ENCODE measurements at places on chromosomes 4 and X.

- no peak for DNase-seq
Measured at GRCh38 chr4:125734504-125734903, 419.7 kb downstream of the FAT4 start.

DNA sequence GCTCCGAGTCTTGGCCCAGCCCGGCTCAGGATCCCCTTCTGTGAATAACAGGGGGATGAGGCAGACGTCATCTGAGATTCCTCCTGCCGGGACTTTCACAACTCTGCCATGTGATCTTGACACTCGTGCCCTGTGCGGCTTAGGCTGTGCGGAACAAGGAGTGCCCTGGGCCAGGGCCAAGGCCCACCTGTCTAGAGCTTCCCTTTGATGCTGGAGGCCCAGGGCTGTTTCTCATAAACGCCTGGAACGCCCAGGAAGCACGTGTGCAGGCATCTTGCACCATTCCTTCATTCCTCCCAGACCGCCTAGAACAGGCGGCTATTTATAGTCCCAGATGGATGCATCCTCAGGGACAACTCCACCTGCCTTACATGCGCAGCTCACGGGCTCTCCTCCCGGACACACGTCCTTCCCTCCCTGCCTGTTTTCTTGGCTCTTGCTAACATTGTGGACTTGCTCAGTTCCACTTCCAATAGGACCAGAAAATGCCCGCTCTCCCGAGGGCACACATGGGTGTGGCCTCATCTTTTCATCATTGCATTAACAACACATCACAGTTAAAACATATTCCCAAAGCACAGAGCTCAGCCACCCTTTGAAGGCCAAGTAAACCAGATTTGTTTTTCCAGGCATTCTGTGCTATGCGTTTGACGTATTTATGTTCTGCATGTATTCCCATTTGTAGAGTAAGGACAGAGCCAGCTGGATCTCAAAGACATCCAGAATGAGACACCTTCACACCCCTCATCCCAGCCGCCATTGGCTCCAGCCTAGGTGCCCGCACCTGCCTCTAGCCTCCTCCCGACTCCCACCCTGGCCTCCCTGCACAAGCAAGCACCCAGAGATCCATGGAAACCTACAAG, 57.2 kb downstream of the ABLIM2 start:
- DNase-seq: no peak

DNA sequence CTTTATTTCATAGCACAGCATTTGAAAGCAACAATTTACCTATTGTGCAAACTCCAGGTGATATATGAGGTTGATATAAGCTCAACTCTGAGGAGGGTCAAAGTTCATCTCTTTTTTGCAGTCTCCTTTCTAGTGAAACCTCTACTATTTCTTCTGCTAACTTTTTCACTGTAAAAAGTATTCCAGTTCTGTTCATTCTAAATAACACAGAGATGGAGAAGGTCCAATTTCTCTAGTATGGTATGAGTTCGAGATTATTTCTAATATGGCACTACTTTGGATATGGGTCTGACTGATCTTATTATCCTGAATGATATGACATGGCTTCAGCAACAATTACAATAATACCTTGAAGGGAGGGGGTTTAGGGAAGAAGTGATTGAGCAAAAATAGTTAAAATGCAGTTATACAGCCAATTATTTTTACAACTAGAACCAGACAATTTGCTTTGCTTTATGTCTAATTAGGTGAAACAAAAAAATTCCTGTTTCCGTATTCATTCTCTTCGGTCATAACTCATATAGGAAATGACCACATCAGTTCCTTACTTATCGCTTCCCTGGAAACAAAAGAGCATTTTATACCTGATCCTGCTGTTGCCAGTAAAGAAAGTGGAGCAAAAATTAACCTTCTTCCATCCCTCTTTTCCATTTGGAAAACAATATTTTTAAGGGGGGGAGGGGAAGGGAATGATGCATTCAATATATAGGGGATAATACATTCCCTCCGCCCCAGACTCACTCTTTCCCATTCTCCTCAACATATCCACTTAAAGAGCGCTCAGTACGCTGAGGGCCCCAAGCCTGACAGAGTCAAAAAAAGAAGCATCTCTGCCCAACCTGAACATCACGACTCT, 1.0 kb downstream of the TBC1D9 start:
- DNase-seq: no peak

DNA sequence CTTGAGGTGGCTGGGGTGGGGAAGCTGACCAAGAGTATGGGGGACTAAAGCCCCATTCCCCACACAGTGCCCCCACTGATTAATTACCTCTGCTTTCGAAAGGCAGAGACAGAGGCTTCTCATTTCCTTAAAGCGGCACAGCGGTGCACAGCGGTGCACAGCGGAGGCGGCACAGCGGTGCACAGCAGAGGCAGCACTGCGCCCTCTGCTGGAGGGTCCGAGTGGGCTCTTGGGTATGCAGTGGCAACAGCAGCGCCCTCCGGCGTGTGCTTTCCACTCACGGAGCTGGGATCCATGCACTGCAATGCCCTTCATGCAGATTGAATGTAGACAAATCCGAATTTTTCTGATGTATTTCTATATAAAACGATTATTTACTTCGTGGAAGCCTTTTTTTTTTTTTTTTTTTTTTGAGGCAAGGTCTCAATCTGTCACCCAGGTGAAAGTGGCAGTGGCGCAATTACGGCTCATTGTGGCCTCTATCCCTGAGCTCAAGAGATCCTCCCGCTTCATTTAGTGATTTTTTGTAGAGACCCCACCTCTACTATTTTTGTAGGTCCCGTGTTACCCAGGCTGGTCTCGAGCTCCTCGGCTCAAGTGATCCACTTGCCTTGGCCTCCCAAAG, 19.7 kb upstream of the PRPS2 start:
- peak; percentile 51 for DNase-seq

DNA sequence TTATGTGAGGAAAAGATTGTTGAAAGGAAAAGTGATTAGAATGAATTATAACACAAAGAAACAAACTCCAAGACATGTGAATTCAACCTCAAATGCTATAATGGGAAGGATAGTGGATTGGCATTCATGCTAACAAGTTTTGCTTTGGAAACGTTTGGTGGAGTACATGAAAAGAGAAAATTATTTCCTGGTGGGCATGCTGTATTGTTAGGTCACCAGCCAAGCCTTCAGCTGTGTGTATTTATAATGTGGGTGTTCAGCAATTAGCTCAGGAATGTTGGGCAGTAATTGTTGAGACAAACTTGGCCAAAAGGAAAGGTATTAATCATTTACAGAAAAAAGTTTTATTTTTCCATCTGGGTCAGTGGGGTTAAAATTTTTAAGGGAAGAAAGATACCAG, 198.9 kb upstream of the ARSJ start:
- no peak for DNase-seq

GRCh38 chr4:7003879-7004240, 39.3 kb upstream of the TADA2B start:
- DNase-seq: no peak

DNA sequence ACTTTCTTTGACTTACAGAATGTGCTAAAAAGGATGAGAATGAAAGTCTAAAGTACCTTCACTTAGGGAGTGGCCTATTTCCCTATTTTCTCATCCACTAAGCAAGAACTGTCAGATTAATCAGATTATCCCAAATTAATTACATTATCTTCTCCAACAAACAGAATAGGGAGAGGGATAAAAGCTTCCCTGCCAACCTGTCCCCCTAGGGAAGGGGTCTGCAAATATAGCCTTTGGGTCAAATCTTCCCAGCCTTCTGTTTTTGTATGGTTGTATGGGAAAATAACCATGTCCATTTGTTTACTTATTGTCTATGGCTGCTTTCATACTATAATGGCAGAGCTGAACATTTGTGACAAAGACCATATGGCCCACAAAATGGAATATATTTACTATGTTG, 57.1 kb upstream of the USP38 start:
- no peak for DNase-seq

GRCh38 chr4:177322881-177323280, 13.2 kb downstream of the NEIL3 start:
- DNase-seq: no peak

DNA sequence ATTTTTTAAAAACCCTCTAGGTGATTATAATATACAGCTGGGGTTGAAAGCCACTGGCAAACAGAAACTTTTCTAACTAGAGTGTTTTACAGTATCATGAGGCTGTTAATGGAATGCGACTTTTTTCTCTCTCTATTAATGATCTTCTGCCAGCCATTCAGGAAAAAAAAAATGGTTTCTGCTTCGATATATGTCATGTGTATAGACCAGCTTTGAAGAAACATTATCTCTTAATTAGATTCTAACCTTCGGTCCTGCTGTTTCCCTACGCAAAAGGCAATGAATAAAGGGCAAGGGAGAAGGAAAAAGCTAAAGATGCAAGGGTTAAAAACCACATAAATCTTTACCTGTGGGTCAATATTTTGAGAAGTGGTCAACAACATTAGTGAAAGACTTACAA, 1662.1 kb upstream of the TENM3 start:
- DNase-seq: no peak

DNA sequence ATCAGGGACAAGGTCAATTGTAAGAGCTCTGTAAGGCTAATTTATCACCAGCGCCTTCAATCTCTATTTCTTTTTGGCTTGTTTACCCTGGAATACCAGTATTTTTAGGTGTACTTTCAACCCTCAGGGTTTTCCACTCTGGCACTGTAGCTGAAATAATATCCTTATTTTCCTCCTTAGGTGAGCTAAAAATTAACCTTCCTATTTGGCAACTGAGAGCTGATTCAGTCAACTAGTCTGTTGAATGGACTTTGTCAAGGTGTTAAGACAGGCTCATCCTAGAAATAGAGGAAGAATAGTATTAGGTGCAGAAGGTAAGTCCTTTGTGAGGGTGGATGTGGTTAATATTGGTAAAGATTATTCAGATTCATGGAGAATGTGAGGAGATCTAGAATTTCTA, 101.3 kb upstream of the BANK1 start:
- DNase-seq: no peak

- peak; percentile 84 for DNase-seq
Measured at GRCh38 chrX:281166-281999, at the start of gene PLCXD1. Gene PLCXD1 (plus strand): TSS chrX:281381. CDS start chrX:284188, 2,807 bp downstream.

DNA sequence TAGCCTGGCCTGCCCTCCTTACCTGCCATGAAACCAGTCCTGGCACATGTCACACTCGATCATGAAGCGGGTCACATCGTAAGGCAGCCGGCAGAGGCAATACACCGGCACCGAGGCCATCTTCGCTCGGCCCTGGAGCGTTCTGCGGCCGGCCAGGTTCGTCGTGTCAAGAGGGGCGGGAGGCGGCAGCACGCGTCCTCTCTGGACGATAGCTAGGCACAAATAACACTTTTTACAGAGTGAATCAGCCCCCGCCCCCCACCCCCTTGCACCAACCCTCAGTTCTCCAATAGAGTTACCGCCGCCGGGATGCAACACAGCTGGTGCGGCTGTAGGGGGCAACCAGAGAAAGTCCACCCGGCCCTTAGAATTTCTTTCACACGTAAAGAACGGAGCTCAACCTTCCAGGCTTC, 1.7 kb downstream of the PHF8 start:
- DNase-seq: peak; percentile 86

DNA sequence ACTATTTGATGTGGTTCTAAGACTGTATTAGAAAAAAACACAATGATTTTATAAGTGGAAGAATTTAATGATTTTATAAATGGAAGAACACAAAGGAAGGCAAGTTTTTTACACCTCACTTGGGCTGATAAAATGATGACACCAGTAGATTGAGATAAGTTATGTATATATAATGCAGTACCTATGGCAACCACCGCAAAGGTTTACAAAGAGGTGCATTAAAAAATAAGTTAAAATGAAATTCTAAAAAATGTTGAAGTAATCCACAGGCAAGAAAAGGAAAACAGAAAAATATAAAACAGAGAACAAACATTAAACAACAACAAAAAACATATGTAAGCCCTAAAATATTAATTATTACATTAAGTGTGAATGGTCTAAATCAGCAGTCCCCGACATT, 490.9 kb upstream of the AADAT start:
- no peak for DNase-seq

GRCh38 chr4:81839347-81840042, 367.8 kb upstream of the RASGEF1B start:
- peak; percentile 53 for DNase-seq

GRCh38 chrX:46549914-46550313, 4.7 kb upstream of the ZNF674 start:
- DNase-seq: no peak

Measured in HAP-1 (cell line).